ENCODE measurements at places on chromosomes 2 and 18. TPM values are rescaled to one million over a fixed set of nuclear protein-coding genes. Genes with fewer than 3 reads are reported as not detected.

GRCh38 chr2:209424199-209424701, 403 bp downstream of the MAP2 start:
- H3K27ac ChIP-seq: no peak overlapping the region
- H3K4me1 ChIP-seq: peaks cover 15% of the 10 kb centered on the region
- DNase-seq: no peak
- peak overlapping the region; percentile 60 for H3K4me3 ChIP-seq
- H3K36me3 ChIP-seq: no peaks in the 10 kb centered on the region

DNA sequence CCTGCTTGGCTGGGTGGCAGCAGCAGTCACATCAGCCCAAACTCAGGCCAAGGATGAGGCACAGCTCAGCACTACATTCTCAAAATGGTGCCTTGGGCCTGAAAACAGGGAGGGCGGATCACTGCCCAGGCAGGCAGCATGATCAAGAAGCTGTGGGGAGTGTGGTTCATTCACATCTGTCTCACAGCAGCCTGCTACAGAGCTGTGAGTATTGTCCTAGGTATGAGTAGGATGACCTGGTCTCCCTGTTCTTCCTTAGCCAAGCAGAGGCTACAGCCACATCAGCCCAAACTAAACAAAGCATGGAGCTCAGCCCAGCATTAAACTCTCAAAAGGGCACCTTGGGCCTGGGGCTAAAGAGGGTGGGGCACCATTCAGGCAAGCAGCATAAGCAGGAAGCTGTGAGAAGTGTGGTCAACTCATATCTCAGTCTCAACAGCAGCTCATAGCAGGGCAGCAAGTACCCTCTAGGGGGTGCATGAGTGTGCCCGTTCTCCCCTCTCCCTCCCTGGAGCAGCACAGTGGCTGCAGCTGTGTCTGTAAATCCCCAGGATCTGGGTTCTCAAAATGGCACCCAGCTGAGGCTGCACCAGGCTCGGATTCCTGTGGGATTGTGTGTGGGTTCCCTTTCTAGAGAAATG, 139.6 kb downstream of the TRABD2A start:
- DNase-seq: peak; percentile 69
- H3K4me3 ChIP-seq: no peak overlapping the region
- H3K4me1 ChIP-seq: peaks cover 29% of the 10 kb centered on the region
- H3K27ac ChIP-seq: peak overlapping the region; percentile 84
- peaks cover 18% of the 10 kb centered on the region for H3K36me3 ChIP-seq
- peaks cover 1% of the 10 kb centered on the region for H3K27me3 ChIP-seq

DNA sequence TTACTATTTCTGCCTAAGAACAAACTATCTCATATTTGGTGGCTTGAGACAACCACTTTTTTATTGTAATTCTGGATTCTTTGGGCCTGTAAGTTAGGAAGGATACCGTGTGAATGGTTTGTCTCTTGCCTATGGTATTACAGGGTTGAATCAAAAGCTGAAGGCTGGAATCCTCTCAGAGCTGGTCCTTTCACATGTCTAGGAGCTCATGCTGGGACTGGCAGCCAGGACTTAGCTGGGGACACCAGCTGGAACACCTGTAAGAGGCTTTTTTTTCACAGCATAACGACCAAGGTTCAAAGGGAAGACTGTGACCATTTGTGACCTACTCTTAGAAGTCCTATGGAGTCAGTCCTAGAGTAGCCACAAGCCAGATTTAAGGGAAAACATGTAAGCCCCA, 226.3 kb downstream of the ZNF804A start:
- no peak overlapping the region for H3K27ac ChIP-seq
- no peaks in the 10 kb centered on the region for H3K36me3 ChIP-seq
- no peaks in the 10 kb centered on the region for H3K4me1 ChIP-seq
- no peaks in the 10 kb centered on the region for H3K27me3 ChIP-seq

GRCh38 chr2:205190528-205190927, 491.8 kb upstream of the NRP2 start:
- H3K36me3 ChIP-seq: no peaks in the 10 kb centered on the region
- no peak overlapping the region for H3K27ac ChIP-seq
- no peaks in the 10 kb centered on the region for H3K27me3 ChIP-seq

GRCh38 chr2:203718087-203718486, 11.6 kb downstream of the CD28 start:
- H3K27ac ChIP-seq: peak overlapping the region; percentile 55
- DNase-seq: peak; percentile 51
- peak overlapping the region; percentile 59 for H3K4me3 ChIP-seq
- no peaks in the 10 kb centered on the region for H3K36me3 ChIP-seq
- peaks cover 3% of the 10 kb centered on the region for H3K27me3 ChIP-seq

DNA sequence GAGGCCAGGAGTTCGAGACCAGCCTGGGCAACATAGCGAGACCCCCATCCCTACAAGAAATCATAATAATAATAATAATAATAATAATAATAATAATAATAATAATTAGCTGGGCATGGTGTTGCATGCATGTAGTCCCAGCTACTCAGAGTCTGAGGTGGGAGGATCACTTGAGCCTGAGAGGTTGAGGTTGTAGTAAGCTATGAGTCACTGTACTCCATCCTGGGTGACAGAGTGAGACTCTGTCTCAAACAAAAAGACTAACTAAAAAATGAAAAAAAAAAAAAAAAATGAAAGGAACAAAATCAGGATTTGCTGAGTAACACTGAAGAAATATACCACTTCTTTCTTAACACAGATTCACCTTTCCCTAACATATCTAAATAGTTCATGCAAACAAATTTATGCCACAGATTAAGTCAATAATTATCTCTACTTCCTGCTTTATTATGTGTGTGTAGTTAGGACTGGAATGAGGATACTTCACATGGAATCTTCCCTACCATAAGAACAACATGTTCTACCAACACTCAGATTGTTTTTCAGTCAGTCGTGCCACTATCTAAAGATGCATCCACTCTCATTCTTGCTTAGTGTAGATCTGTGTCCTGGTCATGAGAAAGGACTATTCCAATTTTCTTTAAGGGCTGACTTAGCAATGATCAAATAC, 928.7 kb downstream of the SLC4A3 start:
- H3K27ac ChIP-seq: no peak overlapping the region
- no peaks in the 10 kb centered on the region for H3K4me1 ChIP-seq
- H3K27me3 ChIP-seq: peaks cover 2% of the 10 kb centered on the region
- H3K36me3 ChIP-seq: no peaks in the 10 kb centered on the region
- H3K4me3 ChIP-seq: no peak overlapping the region

- H3K4me3 ChIP-seq: no peak overlapping the region
- H3K27me3 ChIP-seq: no peaks in the 10 kb centered on the region
- no peak overlapping the region for H3K27ac ChIP-seq
- DNase-seq: no peak
- peaks cover 31% of the 10 kb centered on the region for H3K36me3 ChIP-seq
Measured at GRCh38 chr18:47118981-47119380, 31.3 kb downstream of the HDHD2 start.

- no peak for DNase-seq
- no peaks in the 10 kb centered on the region for H3K4me1 ChIP-seq
- H3K4me3 ChIP-seq: no peak overlapping the region
- H3K36me3 ChIP-seq: no peaks in the 10 kb centered on the region
- peaks cover 5% of the 10 kb centered on the region for H3K27me3 ChIP-seq
- H3K27ac ChIP-seq: no peak overlapping the region
Measured at GRCh38 chr2:30022444-30023071, 101.2 kb upstream of the ALK start.

DNA sequence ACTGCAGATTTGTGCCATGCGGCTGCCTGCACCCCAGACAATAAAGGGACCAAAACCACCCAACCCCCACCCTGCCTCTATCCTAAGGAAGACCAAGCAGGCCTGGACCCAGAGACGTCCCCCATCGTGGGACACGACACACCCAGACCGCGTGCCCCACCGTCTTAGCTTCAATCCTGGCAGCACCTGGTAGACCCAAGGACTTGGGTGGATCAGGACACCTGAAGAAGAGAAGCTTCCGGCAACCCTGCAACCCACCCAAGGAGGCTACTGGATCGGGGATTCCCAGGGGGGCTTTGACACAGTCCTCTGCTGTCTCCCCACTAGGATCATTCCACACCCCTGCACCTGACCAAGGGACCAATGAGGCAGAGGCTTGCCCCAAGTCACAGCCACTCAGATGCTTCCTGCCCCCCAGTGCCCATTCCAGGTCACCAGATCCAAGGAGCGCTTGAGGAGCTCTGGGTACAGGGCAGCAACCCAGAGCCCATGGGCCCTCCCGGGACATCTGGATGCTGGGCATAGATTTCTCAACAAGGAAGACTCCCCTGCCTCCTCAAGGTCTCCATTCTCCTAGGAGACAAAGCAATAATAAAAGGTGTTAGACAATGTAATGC, 3.6 kb downstream of the ALPI start:
- H3K4me1 ChIP-seq: no peaks in the 10 kb centered on the region
- H3K4me3 ChIP-seq: no peak overlapping the region
- H3K27ac ChIP-seq: no peak overlapping the region

- H3K4me3 ChIP-seq: no peak overlapping the region
- peaks cover 15% of the 10 kb centered on the region for H3K27me3 ChIP-seq
- no peaks in the 10 kb centered on the region for H3K4me1 ChIP-seq
- H3K36me3 ChIP-seq: no peaks in the 10 kb centered on the region
- H3K27ac ChIP-seq: no peak overlapping the region
Measured at GRCh38 chr18:24262087-24262486, 123.2 kb downstream of the CABYR start.

TMEFF2 gene
- polyA plus RNA-seq: not detected
